ENCODE measurements at places on chromosomes 3 and 15.

- DNase-seq, result no peak
Measured at GRCh38 chr15:78915341-78916087, 29.3 kb downstream of the CTSH start.

DNA sequence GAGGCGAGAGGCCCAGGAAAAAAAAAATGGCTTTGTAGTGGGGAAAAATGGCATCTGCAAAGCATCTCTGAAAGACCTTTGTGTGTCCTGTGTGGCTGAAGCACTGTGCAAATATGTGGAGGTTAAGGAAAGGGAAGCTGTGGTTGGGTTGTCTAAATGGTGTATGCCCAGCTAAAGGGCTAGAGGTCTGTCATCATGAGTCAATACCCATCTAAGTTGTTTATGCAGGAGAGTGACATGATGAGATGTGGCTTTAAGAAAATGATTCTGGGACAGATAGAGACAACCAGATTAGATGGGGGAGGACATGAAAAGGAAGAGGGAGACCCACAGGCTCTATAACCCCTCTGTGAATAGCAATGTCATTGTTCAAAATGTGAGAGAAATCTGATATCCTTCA lies 280.7 kb downstream of the MFSD1 start:
- no peak for DNase-seq

DNA sequence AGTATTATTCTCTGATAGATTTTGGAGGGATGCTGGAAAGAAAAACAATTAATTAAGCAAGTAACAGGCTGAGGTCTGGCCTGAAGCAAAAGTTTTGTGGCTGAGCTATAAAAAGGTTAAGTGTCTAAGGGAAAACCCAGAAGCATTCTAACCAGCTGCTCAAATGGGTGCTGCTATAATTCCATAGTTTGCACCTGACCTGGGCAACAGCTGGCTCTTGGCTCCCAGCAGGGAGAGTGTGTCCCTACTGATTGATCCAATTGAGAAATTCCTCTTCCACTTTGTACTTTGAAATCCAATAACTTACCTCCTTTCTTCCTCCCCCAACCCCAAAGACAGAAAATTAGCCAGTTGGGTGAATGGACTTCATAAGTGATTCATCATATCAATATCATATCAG lies 27.7 kb upstream of the SMAD3 start:
- no peak for DNase-seq

DNA sequence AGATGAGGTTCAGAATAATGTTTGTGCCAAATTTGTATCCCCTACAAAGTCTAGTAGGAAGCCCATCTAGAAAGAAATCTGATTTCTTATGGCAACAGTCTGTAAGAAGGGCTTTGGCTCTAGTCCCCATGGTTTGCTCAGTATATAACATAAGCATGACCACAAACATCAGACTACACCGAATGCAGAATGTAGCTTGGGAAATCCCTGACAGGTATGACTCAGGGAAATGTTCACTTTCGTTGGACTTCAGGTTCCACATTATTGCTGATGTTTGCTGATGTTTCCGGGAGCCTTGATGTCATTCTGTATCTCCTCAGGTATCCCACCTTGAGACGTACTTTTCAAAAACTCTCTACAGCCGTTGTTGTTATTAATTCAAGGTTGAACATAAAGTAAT lies 304.4 kb upstream of the TGFBR2 start:
- no peak for DNase-seq

GRCh38 chr3:46979958-46980497 lies 562 bp downstream of the NBEAL2 start:
- DNase-seq, result no peak

DNA sequence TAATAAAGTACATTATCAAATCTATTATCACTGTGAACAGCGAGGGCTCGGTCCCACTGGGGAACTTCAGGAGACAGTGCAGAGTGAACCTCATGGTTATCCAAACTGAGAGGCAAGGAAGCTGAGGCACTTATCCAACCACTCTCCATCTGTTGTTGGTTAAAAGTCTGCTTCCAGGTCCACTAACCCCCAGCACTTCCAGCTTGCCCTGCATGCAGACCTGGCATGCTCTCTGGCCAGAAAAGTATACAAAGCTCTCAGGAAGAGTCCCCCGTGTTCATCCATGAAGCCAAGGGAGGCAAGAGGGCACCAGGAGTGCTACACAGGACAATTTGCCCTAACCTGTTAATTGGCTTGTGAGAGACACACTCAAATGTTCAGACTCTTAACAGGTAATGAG lies 36.0 kb downstream of the FBN1 start:
- DNase-seq, result no peak

- DNase-seq, result no peak
Measured at GRCh38 chr3:11818033-11818432, 28.7 kb downstream of the TAMM41 start.

- no peak for DNase-seq
Measured at GRCh38 chr3:100149130-100149529, 34.8 kb upstream of the FILIP1L start.

- no peak for DNase-seq
Measured at GRCh38 chr3:33060609-33061337, 36.2 kb downstream of the GLB1 start.

GRCh38 chr3:105733356-105733755 lies 135.5 kb downstream of the CBLB start:
- no peak for DNase-seq

GRCh38 chr3:38960042-38960622 lies 91.6 kb downstream of the SCN11A start:
- DNase-seq, result no peak

- no peak for DNase-seq
Measured at GRCh38 chr3:68787106-68787626, 145.2 kb downstream of the TAFA4 start.

DNA sequence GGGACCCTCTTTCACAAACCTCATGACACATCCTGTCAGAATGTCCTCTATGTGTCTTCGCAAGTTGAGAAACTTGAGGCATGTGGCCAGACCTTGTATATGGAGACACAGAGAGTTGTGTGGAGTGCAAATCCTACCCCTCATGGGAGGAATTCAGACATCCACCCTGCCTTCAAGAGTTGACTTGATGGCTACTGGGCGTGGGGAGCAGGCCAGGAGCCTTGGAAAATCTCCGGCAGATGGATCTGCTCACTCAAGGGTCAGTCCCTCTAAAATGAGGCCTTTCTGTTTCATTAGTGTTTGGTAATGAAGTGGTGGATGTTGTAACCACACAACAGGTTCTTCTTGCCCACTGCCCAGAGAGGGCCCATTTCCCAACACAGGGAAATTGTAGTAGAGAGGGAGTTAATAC lies 79.0 kb downstream of the ASB7 start:
- DNase-seq, result no peak

DNA sequence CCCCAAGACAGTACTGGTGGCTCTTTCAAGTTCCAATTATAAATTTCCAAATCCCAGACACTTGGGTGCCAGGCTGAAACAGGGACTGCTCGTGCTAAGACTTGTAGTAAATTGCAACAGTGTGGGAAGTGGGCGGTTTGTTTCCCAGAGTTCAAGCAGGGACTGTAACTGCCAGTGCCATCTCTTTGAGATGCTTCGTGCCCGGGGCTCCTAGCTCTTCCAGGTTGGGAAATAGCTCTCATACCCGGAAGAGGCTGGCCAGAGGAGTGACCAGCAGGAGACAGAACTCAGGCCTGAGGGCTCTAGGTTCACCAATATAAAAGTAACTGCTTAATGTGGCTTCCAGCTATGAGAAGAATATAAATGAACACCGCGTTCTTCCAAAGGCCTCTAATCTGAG lies 54.0 kb upstream of the NEO1 start:
- no peak for DNase-seq

- DNase-seq, result no peak
Measured at GRCh38 chr3:58429657-58430056, 4.0 kb downstream of the PDHB start.

GRCh38 chr3:136262559-136262958 lies 12.4 kb downstream of the PCCB start:
- no peak for DNase-seq

GRCh38 chr15:59550530-59550929 lies 61.1 kb upstream of the GCNT3 start:
- DNase-seq, result no peak

GRCh38 chr15:88707771-88708654 lies 69.2 kb downstream of the ISG20 start:
- no peak for DNase-seq

- no peak for DNase-seq
Measured at GRCh38 chr15:62482785-62483429, 317.8 kb upstream of the C2CD4B start.

DNA sequence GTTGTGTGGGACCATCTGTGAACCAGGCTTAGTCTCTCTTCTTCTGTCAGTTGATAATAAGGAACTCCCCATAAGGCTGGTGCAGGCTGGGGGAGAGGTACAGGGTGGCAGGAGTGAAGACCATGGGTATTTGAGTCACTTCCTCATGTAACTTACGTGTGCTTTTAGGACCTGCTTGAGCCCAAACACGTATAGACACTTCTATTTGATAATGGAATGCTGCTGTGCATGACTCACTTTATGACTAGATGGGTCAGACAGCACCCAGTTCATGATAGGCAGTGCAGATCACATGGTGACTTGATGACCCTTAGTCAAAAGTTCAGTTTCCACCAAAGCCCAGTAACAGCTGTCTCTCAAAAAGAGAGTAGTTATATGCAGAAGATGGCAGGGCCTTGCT lies 490.9 kb downstream of the ZBBX start:
- DNase-seq, result no peak

- DNase-seq, result no peak
Measured at GRCh38 chr15:31024979-31025378, 33.6 kb upstream of the MTMR10 start.

DNA sequence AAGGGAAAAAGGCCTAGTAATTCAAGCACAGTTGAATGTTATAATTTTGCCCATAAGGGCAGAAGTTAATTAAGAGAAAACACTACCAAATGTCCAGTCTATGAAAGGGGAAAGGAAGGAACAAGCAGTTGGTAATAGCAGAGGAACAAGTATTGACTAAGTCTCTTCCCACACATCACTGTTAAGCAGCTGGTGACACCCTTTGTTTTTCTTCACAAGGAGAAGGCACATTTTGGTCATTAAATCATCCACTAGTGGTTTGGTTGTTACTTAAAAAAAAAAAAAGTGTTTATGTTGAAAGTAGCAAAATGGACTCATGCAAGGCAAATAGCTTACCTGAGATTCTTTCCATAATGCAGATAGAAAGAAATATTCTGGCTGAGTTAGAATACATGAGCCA lies 321.4 kb upstream of the NECTIN3 start:
- DNase-seq, result no peak

DNA sequence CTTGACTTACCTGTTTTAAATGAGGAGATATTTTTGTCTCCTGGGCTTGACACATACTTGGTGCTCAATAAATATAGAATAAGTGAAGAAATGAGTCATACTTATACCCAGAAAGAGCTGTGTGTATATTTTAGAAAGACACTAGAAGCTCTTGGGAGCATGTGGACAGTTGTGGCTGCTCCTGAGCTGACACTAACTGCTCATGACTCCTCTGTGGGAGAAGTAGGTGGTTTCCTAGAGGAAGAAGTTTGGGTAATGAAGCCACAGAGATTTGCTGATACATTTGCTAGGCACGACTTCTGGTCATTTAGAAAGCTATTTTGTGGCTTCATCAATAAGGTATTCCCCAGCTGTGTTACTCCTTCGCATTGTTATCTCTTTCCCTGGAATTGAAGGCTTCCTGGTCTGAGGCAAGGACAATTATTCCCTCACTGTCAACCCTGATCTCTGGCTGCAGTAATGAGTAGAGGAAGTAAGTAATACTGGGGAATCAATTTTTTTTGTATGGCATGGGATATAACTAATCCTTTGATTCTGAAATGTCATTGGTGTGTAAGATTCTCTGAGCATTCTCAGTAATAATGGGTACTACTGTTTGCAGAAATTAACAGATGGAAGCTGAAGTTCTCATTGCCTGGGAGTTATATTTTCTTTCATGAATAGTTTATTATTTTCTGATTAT lies 79.6 kb upstream of the DCBLD2 start:
- DNase-seq, result no peak

- DNase-seq, result no peak
Measured at GRCh38 chr3:130939753-130940152, 45.9 kb downstream of the ATP2C1 start.

GRCh38 chr3:10522646-10523303 lies 17.4 kb upstream of the ATP2B2 start:
- no peak for DNase-seq

- no peak for DNase-seq
Measured at GRCh38 chr15:67826717-67827561, 1.6 kb downstream of the SKOR1 start.

- no peak for DNase-seq
Measured at GRCh38 chr3:98359993-98360675, 6.5 kb downstream of the OR5K4 start.

- no peak for DNase-seq
Measured at GRCh38 chr15:83973816-83974215, 261.8 kb upstream of the GOLGA6L4 start.

DNA sequence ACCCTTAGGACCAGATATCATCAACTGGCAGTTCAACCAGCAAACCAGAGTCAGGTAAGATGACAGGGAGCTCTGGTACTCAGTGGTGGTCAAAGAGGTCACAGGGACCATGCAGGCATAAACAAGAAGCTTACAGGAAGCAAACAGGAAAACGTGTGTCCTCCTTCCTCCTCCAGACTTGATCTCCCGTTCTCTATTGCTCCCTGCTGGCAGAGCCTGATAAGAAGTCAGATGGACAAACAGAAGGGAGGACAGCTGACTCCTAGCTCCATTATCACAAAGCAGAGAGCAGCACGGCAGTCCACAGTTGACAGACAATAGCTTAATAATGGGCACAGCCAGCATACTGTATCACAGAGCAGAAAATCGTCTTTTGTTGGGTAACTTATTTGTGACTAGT lies 156.5 kb upstream of the SLC2A2 start:
- no peak for DNase-seq

DNA sequence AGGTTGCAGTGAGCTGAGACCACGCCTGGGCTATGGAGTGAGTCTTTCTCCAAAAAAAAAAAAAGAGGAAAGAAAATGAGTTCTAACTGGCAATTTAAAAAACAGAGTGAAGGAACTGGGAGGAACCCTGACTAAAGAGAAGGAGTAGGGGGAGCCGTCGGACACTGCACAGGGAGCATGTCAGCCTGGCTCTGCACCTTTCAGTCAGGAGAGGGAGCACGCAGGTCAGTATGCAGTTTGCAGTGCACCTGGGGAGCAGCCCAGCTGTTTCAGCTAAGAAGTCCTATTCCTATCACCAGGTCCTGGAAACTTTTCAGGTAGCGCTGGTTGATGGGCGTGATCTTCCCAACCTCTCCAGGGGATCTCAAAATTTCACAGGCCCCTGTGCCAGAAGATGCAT lies 14.9 kb upstream of the ZXDC start:
- DNase-seq, result no peak

- no peak for DNase-seq
Measured at GRCh38 chr3:139123377-139124095, 78.8 kb upstream of the PRR23C start.

GRCh38 chr3:10726787-10727186 lies 89.2 kb upstream of the SLC6A11 start:
- no peak for DNase-seq

DNA sequence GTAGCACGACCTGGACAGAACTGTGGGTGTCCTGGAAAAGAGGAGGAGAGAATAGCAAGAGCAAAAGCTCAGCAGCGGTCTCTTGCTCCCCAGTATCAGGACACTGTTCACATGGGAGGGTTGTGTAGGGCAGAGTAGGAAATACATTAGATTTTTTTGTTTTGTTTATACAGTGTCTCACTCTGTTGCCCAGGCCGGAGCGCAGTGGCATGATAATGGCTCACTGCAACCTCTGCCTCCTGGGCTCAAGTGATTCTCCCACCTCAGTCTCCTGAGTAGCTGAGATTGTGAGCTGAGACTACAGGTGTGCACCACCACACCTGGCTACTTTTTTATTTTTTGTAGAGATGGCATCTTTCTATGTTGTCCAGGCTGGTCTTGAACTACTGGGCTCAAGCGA lies 53.3 kb downstream of the FNDC3B start:
- DNase-seq, result no peak
